ENCODE measurements at places on chromosomes 6 and 20. TPM values are rescaled to one million over a fixed set of nuclear protein-coding genes. Genes with fewer than 3 reads are reported as not detected.

SMLR1 gene
- total RNA-seq, result not detected

ECT2L gene
- total RNA-seq, result not detected

SLC35F1 gene
- 1.2 TPM for total RNA-seq

TFEB gene
- total RNA-seq, result 0.63 TPM

TRPC4AP gene
- 68.9 TPM for total RNA-seq

UBE3D gene
- 9.1 TPM for total RNA-seq

NOTCH4 gene
- total RNA-seq, result 4.9 TPM

DNA sequence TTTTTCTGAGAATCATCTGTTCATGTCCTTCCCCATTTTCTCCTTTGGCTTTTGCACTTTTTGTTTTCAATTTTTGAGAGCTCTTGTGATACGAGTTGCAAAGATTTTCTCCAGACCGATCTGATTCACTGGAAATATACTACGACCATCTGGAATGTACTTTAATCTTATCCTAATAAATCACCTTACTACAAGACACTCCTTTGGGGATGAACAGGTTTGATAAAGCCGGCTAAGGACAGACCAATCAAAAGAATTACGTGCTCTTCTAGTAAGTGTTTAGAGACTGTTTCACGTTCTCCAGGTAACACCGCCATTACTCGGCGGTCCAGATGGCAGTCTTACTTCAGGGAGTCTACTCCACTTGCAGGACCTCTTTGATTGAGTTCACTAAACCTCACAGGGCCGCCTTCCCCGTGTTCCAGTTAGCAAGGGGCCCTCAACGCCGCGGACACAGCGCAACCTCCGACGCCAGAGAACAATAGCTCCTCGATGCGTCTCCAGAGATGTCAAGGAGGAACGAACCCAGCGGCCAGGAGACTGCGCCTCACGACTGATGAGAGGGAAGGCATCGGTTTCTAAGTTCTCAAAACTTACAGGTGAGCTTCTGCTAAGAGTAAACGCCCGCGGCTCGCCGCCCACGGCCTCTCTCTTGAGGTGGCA lies 920 bp upstream of the WTAP start:
- DNase-seq, result no peak

DNA sequence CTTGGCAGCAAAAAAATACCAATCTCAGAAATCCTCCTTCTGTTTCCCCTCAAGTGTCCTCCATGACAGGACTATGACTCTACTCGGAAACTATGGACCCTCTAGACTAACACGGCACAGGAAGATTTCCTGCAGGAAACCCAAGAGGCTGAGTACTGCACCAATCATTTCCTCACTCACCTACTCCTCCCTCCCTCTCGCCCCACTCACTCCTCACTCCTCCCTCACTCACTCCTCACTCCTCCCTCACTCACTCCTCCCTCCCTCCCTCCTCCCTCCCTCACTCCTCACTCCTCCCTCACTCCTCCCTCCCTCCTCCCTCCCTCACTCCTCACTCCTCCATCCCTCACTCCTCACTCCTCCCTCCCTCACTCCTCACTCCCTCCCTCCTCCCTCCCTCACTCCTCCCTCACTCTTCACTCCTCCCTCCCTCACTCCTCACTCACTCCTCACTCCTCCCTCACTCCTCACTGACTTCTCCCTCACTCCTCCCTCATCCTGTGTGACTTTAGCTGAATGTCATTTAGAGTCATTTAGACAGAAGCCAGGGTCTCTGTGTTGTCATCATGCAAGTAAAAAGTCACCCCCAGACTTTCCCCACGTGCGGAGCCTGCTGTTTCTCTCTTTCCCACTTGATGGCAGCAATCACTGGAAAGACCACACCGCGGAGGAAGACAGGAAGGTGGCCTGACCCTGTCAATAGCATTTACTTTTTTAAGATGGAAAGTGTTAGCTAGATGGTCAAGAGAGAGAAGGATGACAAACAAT lies 226.8 kb upstream of the PDE10A start:
- DNase-seq, result no peak

DNA sequence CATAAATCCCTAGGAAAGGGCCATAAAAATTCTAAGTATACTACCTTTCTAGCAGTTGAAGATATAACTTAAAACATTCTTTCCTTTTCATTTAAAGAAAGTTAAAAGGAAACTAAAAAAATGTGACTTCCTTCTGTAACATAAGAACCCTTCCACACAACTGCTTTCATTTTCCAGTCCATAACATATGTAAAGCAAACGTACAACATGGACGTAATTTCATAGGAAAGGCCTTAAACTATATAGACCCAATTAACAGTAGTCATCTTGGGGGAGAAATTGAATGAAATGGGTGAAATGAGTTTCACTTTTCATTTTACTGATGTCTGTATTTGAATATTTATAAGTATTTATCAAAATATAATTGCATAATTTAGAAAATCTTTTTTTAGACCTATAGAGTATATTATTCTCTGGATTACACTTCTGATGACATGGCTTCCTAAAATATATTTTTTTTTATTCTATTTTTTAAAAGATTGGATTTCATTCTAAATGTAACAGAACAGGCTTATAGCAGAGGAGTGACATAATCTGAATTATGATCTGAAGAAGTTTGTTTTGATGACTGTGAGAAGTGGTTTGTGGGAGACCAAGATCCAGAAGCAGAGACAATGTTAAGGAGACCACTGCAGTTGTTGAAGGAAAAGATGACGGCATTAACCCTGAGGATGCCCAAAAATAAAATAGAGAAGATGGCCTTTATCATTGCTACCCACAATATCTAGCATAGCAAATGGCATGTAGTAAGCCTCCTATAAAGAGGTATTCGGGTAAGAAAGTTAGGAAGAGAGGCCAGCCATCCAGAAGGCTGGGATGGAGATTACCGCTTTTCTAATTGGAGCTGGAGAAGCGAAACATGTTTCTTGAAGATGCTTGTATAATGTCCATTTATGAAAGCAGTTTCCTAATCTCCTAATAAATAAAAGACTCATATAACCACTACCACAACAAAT lies 260.4 kb downstream of the PTPRK start:
- no peak for DNase-seq

DNA sequence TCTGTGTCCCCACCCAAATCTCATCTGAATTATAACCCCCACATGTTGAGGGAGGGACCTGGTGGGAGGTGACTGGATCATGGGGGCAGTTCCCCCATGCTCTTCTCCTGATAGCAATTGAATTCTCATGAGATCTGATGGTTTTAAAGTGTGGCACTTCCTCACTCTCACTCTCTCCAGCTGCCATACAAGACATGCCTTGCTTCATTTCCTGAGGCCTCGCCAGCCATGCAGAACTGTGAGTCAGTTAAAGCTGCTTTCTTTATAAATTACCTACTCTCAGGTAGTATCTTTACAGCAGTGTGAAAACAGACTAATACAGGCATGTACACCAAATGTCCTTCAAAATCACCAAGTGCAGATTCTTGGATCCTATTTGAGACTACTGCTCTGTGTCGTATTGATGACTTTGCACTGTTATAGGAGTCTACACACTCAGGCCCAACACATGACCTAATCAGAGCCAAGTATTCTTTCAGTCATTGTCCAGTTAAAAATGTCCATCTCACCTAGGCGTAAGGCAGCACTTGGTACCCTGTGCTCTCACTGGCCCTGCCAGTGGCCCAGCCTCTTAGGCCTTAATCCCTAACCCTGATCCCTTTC lies 52.8 kb upstream of the UST start:
- DNase-seq, result no peak

DNA sequence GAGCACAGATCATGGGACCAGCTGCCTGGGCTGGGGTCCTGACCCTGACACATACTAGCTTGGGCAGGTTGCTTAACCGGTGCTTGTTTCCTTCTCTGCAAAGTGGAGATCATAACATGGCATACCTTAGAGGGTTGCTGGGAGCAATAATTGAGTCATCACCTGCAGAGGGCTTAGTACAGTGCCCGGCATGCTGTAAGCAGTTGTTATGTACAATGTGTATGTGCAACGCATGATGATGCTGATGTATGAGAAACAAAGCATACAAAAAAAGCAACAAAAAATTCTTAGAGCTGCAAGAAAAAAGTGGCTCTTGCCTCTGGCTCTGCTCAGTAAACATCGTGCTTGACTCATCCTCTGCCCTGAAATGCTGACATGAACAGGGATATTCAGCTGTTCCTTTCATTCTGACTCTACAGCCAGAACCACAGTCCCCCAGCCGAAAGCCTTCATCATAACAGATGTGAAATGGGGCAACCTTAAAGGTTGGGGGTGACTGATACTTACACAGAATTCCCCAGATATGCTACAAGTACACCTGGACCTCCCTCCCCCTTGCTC lies 91.7 kb downstream of the CLIC5 start:
- DNase-seq, result peak; percentile 61

DNA sequence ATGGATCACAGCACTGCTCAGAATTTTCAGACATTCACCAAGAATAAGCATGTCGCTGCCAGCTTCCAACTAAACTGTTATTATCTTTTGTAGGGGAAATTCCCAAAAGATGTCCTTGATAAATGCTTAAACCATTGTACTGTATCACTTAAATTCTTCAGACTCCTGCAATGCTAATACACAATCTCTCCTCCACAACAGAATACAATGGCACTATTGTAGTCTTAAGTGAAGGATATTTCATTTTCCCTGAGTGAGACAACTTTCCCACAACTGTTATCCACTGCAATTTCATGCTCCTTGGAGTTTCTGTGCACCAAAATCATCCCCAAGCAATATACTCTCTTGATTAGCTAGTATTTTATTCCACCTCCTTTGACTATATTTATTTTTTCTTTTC lies 189.7 kb downstream of the COL9A1 start:
- peak; percentile 73 for DNase-seq

GRCh38 chr6:142013287-142013686 lies 119.4 kb upstream of the GJE1 start:
- no peak for DNase-seq

DNA sequence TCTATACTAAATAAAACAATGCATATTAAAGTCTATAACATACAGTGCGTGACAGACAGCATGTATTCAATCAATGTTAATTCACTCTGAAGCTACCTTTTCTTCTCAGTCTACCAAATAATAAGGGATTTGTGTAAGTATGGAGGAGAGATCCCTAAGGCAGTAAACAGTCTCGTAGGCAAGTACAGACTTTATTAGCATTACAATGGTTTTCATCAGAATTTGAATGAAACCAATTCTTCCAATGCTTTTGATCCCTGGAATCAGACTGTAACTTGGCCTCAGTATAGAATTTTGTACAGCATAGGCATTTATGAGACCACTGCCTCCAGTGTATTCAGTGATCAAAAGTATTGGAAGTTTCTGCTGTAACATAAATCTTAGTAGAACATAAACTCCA lies 19.5 kb downstream of the LYRM4 start:
- DNase-seq, result no peak

DNA sequence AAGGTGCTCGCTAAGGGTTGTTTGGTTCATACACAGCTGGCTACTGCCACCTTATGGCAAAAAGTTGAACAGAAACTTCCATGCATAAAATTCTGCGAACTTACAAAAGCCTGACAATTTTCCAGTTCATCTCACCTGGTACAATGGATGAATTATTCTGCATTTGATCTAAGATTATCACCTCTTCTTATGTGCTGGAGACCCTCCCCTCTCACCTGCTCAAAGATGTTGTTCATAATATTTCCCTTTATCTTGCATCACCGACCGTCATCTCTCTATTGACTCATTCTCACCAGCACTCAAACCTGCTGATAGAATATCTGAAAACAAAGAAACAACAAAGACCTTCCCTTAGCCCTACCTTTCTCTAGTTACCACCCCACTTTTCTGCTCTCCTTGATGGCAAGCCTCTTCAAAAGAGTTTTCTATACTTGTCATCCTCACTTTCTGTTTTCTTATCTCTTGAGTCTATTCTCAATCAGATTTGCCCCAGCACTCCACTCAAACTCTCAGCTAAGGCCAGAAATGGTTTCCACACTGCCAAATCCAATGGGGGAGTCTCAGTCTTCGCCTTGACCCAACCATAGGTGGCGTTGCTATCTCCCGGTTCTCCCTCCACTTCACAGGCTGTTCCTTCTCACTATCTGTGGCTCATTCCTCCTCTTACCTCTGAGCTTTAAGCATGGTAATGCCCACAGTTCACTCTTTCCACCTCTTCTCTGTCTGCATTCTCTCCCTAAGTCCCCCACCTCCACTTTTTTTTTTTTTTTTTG lies 25.8 kb downstream of the SNRNP48 start:
- DNase-seq, result peak; percentile 63

- DNase-seq, result no peak
Measured at GRCh38 chr6:151409260-151409659, 17.9 kb upstream of the ZBTB2 start.

- no peak for DNase-seq
Measured at GRCh38 chr20:53138454-53139262, 166.5 kb downstream of the TSHZ2 start.
